ENCODE measurements at places on chromosomes 2 and 18.

DNA sequence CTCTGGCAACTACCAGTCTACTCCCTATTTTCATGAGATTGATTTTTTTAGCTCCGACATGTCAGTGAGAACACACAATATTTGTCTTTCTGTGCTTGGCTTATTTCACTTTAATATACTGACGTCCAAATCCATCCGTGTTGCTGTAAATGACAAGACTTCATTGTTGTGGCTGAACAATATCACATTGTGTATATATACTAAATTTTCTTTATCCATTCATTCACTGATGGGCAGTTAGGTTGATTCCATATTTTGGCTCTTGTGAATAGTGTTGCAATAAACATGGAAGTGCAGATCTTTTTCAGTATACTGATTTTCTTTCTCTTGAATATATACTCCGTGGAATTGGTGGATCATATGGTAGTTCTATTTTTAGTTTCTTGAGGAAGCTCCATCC lies 5.8 kb upstream of the TTC21B start:
- DNase-seq, result no peak

GRCh38 chr2:5926871-5927512 lies 234.8 kb downstream of the SOX11 start:
- DNase-seq, result no peak

- no peak for DNase-seq
Measured at GRCh38 chr2:241850544-241851324, 8.0 kb downstream of the PDCD1 start.

GRCh38 chr18:48739266-48740067 lies 200.6 kb downstream of the CTIF start:
- no peak for DNase-seq

GRCh38 chr2:204923957-204924356 lies 378.7 kb downstream of the PARD3B start:
- no peak for DNase-seq

DNA sequence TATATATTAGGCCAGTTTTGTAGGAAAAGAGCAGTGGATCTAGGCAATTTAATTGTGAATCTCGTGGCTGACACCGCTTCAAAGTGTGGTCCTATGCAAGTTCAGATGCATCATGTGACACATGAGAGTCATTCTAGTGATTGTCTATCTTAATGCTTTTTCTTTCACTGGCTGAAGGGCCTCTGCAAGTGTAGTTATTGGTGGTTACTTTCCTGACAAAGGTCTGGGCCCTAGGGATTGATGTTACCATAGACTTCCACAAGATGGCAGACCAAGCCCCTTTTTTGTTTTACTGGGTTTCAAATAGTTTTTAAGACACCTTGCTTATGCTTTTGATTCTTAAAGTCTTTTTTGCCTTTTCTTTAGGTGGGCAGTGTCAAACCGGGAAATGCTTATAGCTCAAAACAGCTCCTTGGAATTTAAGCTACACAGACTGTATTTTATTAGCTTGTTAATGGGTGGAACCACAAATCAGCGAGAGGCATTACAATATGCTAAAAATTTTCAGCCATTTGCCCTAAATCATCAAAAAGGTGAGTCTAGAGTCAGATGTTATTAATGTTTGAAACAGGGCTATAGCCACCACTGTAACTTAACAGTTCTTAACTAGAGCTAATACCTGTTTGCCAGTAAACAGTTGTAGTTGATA lies 25.9 kb downstream of the CD8A start:
- DNase-seq, result no peak
